Foreskin fibroblast (primary cell): ENCODE measurements at places on chromosomes 7 and 10.

GRCh38 chr10:79149662-79150443 is 81.1 kb downstream of the ZMIZ1 start:
- DNase-seq = peak; percentile 90

DNA sequence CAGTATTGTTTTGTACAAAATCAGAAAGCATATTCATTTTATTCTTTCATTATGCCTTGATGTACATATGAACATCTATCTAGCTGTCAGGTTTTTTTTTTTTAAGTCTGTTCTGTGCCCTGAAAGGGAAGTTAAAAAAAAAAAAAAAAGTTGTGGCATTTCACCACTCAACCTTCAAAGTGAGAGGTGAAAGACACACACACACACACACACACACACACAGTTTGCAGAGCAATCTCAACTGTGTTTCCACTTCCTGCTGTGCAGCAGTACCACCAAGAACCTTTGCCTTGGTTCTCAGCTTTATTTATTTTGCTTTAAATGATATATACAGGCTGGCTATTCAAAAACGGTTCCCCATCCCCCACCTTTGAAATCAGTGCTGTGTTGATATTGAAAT is 955.6 kb downstream of the GATA3 start:
- DNase-seq = no peak

DNA sequence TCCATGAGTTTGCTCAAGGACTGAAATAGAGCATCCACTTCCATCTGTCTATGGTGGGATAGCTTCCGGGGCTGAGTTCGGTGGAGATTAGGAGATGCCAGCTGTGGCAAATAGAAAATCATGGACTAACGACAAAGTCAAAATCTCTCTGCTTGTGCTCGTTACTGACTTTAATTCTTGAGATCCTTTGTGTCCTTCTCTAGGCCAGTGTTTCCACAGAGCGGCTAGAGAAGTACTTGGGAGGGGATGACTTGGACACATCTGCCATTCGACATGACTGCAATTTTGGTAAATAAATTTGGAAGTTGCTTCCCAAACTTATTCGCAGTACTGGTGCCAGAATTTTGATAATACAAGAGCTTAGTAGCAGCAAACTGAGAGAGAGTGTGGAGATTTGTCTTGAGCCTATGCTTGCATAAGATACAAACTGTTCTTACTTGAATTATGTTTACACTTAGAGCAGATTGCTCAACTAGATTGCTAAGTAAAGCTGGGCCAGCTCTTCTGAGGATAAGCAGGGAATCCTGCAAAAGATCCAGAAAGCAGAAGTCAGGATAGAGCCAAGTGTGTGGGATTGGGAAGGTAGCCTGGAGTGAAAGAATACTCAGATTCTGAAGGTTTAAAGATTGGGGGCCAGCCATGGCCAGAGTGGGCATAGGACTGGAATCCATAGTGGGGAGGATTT is 27.6 kb downstream of the ABCC2 start:
- DNase-seq = peak; percentile 24

DNA sequence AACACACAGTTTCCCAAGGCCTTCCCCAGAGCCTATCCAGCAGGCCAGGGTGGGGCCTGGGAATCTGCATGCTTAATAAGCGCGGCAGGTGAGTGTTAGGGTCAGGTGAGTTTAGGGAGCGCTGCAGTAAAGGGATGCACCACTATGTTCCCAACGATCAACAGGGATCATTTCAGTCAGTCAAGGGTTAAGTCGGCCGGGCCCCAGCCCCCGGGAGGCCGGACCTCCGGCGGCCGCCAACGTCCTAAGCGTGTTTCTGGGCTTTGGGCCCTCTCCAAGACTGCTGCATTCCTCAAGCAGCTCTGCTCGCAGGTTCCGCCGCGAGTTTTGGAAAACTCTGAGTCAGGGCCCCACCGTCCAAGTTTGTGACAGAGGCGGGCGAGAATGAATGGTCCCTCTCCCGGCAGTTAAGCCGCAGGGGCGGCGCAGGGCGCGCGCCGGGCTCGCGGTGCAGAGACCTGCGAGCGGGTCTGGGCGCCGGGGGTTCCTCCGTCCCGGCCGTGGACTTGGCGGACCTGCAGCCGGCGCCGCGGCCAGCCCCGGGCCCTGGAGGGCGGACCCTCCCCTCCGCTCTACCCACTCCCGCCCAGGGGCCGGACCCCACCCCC is 81.6 kb downstream of the ARHGAP22 start:
- peak; percentile 96 for DNase-seq

DNA sequence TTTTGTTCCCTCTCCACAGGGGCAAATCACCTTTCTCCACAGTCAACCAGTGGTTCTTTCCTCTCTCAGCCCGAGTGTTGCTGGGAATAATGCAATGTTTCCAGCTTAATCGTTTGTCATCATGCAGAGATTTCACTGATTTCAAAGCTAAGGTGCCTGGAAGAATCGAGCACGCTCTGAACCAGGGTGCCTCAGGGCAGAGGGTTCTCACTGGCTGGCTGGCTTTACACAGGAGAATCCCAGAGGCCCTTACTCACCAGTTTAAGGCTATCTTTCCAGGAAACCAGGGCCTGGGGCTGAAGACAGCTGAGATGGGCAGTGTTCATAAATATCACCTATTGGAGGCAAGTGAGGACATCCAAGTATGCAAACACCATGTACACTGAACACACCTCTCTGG is 21.8 kb downstream of the PLXNA4 start:
- no peak for DNase-seq

DNA sequence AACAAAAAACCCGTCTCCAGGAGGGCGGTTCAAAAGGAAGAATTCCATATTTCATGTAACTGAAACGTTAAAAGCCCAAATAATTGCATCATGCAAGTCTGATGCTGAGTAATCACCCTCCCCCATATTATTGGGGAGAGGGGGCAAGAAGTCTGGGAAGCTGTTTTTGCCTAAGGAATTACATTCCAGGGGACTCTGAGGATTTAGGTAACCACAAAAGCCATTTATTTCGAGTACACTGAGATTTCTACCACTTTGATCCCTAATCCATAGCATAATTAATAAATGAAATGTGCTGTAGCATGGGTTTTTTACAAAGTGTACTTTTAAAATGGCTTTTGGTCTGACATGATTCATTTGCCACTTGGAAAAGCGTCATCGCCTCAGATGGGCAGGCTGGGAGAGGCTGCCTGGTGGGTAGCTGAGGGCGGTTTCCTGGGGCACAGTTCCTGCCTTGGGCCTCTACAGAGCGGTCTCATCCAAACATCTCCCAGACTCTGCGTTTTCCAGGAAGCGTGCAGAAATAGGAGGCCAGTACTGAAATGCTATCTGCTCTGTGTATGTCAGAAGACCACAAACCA is 106.5 kb downstream of the TCF7L2 start:
- DNase-seq = peak; percentile 88

DNA sequence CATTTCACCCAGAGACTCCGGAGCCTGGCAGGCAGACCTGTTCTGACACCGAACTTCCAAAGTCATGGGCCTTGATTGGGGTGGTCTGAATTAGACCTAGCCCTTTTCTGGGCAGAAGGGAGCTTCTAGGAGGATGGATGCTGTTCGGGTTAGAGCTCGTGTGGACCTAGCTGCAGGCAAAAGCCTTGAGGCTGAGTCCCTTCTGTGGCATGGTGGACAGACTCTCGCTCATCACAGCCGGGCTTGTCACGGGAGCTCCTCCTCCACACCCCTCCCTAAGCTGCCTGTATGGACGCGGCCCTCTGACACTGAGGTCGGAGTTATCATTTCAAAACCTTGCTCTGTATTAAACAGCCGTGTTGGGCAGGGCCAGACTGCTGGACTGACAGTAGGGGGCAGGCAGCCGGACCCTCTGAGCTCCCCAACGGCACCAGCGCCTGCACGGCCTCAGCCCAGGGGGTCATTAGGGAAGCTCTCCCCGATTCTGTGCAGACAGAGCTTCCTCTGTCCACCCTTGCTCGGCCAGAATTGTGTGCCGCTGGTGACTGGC is 2.2 kb downstream of the IRF5 start:
- no peak for DNase-seq
